ENCODE measurements at places on chromosomes 2 and 18. TPM values are rescaled to one million over a fixed set of nuclear protein-coding genes. Genes with fewer than 3 reads are reported as not detected.
A peak's percentile ranks its signal among the peaks of the same experiment; 100 is the strongest.

GRCh38 chr2:129760669-129761068 lies 218.8 kb upstream of the RAB6C start:
- DNase-seq = no peak

DNA sequence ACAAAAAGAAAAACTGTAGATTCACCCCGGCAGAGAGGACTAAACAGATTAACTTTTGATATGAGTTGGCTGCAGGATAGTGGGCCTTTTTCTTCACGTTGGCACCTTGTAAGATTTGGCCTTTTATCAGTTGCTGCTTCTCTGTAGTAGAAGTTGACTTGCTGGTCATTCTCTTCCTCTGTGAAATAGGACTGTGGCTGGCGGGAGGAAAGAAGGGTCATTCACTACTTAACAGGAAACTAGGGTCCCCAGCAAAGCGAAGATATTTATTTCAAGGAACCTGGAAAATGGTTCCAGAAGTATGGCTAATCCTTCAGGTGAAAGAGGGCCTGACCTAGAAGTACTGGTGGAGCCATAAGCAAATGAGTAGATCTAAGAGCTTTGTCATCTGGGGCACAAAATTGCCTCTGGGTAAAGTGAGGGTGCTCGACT lies 383 bp upstream of the ATP5MC3 start:
- DNase-seq = no peak

- DNase-seq = peak; percentile 21
Measured at GRCh38 chr18:49768051-49768391, 45.3 kb downstream of the ACAA2 start.

The ARHGAP15 gene
- total RNA-seq = 4.2 TPM

- DNase-seq = no peak
Measured at GRCh38 chr2:109430329-109430636, 183.5 kb downstream of the SEPTIN10 start.

DNA sequence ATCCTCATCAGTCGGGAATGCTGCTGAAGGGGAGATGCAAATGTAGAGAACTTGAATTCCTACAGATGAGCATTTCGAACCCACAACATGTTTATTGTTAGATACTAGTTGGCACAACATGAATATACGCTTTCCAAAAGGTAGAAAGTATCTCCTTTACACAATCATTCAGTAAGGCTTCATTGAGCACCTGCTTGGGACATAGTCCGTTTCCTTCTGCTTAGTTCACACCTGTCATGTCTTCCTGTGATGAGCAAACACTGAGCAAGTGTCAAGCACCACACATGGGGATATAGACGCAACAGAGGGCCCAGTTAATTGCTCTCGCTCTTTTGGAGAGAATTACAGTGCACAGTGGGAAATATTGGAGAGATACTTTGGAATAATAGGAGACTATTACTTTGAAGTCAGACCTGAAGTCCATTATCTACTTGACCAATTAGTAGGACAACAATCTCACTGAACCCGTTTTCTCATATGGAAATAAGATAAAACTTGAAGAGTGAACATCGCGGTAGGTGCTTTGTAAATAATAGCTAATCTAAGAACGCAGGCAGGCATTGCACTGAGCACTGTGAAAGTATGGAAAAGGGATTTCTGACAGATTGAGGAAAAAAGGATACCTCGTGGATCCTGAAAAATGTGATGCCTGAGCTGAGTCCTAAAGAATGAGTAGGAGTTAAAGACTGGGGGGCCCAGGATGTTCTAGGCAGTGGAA lies 1.2 kb downstream of the CPSF3 start:
- no peak for DNase-seq

- DNase-seq = no peak
Measured at GRCh38 chr2:122523143-122523542, 767.7 kb downstream of the TSN start.

The WDR54 gene
- 8.3 TPM for total RNA-seq

DNA sequence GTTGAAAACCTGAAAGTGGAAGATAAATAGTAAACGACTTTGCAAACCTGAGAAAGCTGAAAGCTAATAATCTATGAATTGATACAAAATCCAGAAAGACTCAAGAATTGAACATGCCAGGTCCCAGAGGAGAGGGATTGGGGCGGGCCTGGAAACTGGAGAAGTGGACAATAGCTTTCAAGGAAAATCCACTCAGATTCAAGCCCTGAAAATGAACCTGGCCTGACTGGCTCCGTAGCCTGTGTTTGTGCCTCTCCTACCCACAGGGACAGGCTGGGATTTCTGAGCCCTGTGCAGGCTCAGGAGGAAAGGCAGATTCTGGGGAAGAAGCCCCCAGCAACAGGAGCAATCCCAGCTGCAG lies 274.8 kb upstream of the HS6ST1 start:
- no peak for DNase-seq

The IGFBP5 gene
- 2.5 TPM for total RNA-seq

The ST8SIA3 gene
- total RNA-seq = not detected

The MTLN gene
- 41.3 TPM for total RNA-seq

DNA sequence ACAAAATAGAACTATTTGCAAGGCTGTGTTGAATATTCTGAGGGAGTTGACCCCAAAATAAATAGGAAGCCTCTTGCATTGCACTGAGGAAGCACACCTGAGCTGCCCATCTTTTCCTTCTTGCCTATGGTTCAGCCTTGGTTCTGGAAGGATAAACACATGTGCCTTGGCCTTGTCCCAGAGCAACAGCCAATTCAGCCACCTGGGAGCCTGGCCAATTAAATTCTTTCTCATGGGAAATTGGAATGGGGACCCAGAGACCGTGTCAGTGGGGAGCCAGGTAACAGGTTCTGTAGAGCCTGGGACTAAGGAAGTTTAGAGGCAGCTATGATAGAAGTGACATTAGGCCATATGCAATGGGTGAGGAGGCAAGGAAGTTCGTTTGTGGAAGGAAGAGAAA lies 99.6 kb downstream of the KLF7 start:
- DNase-seq = no peak

The DYNAP gene
- not detected for total RNA-seq

- no peak for DNase-seq
Measured at GRCh38 chr2:101952551-101952950, 39.2 kb upstream of the IL1R2 start.

GRCh38 chr18:78246050-78246449 lies 733.6 kb upstream of the SALL3 start:
- no peak for DNase-seq

GRCh38 chr2:213285404-213285803 lies 1.1 kb downstream of the SPAG16 start:
- DNase-seq = no peak

The METTL4 gene
- 19.3 TPM for total RNA-seq

DNA sequence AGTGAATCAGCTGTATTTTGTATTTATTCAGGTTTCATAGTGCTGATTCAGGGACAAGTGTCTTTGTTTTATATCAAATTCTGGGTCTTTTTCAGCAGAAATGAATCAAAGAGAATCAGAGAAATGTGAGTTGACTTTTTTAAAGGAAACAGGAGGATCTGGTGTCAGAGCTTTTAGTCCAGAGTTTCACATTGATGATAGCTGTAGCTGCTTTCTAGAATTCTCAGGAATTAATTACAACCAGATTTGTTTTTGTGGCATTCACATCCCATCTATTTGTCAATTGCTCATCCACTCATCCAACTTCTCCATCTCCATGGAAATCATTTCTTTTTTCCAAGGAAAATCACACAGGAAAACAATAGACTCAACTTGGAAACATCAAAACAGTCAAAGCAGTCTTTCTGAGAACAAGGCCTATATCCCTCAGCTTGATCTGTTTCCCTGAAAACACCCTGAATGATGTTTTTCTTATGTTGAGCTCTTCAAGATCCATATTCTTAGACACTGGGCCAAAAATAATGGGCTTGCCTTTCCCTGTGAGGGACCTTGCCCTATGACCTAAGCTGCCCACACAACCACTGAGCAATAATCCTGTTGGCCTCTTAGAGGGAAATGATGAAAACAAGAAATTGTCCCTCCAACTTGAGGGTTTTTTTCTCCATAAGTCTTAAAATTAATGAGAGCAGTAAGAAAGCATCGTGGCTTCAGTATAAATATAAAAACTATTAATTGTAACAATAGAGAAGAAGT lies 249.5 kb upstream of the FN1 start:
- DNase-seq = no peak

GRCh38 chr2:57882895-57883515 lies 163.6 kb upstream of the VRK2 start:
- DNase-seq = no peak

DNA sequence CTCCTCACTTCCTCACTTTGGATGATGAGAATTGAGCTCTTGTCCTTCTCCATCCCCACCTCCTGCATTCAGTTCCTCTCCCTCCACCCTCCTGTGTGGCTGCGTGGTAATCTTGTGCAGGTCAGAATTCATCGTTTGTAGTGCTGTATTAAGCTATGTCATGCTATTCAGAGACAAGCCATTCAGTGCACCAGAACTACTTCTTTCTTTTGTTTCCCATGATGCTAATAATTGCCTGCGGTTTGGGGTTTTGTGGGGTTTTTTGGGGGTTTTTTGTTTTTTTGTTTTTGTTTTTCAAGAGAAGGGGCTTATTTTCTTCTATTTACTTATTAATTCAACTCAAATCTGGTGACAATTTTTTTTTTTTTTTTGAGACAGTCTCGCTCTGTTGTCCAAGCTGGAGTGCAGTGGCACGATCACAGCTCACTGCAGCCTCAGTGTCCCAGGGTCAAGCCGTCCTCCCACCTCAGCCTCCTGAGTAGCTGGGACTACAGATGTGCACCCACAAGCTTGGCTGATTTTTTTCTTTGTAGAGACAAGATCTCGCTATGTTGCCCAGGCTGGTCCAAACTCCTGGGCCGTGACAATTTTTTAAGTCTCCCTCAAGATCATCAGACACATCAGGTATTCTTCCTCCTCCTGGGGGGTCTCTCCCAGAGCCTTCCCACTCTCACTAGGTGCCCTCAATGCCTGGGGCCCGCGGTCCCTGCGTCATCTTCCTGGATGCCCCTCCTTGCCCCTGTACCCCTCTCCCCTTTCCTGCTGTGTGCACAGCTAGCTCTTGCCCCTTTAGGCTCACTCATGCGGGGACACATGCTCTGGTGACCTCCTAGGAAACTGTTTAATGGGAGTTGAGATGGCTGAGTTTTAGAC lies 37.8 kb downstream of the MAL start:
- DNase-seq = no peak

The DIS3L2 gene
- total RNA-seq = 17.3 TPM

- DNase-seq = no peak
Measured at GRCh38 chr2:7891312-7891711, 790.5 kb upstream of the ID2 start.

DNA sequence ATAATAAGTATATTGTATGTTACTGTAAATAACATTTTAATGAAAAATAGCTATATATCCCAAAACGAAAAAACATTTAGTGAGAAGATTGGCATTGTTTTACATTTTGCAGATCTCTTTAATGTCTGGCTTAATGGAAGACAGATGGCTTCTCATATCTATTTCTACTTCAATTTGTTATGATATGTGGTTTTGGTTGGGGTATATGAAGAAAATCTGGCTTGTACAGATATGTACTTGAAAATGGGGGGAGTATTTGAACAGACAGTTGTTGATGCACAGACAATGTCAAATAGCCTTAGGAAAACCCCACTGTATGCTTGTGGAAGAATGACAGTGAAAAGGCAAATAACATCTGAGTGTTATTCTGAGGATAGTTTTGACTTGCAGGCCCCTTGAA lies 23.6 kb upstream of the GMCL1 start:
- DNase-seq = no peak

The IRS1 gene
- total RNA-seq = 0.31 TPM
